ENCODE measurements at places on chromosomes 4 and X.

- DNase-seq: peak; percentile 41
These were observed 61.0 kb downstream of the HPRT1 start for GRCh38 chrX:134520860-134521390.

DNA sequence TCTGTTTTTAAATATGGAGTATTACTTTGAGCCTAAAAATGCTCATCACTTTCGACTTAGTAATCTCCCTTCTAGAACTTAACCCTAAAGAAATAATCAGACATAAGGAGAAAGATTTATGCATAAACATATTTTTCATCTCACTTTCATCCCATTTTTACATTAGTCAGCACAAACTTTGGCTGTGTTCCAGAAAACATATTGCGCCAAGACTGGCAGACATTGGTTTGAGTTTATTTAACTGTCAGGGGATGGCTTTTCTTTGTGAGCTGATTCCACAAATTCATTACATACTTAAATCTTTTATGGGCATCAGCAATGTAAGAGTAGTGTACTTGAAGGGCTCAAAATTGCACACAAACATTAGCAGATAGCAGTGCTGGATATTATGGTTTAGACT is 23.7 kb downstream of the MAOA start:
- no peak for DNase-seq

- DNase-seq: no peak
These were observed 543 bp downstream of the NFXL1 start for GRCh38 chr4:47913861-47914219.

GRCh38 chr4:125620066-125620860 is 305.5 kb downstream of the FAT4 start:
- no peak for DNase-seq

GRCh38 chr4:70808151-70808550 is 31.5 kb downstream of the GRSF1 start:
- DNase-seq: no peak

DNA sequence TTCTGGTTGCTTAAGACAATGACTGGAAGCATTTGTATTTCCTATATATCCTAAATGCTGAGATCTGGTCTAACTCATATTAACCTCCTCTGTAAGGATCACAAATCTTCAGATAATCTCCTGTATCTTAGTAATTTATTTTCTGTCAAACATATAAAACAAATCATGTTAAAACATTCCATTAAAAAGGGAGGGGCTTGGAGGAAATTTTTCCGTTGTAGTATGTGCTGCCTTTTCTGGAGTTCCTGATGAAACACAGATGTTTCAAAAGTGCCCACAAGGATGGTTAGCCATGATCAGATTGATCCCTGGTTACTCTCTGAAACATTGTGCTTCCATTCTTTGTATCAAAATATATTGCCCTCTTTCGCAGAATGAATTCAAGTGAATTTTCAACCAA is 182.1 kb downstream of the TENM3 start:
- DNase-seq: no peak

- no peak for DNase-seq
These were observed 125.8 kb upstream of the VCX3A start for GRCh38 chrX:6660567-6661264.

DNA sequence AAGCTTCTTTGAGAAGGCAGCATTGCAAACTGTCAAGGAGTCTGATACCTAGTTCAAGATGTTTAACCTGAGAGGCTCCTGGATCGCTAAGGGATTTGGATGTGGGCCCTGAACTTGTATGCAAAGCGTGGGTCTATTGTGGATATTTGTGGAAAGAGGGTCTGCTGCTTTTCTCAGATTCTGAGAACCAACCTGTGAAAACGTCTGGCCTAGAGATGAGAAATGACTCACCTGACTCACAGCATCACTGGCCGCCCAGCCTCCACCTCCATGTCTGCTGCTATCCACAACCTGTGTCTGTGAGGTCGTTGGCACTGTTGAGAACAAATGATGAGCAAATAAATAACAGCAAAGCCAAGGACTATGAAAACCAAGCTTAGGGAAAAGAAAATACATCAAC is 33.3 kb upstream of the PROM1 start:
- DNase-seq: no peak

GRCh38 chr4:163280703-163281519 is 51.5 kb downstream of the NPY1R start:
- no peak for DNase-seq

DNA sequence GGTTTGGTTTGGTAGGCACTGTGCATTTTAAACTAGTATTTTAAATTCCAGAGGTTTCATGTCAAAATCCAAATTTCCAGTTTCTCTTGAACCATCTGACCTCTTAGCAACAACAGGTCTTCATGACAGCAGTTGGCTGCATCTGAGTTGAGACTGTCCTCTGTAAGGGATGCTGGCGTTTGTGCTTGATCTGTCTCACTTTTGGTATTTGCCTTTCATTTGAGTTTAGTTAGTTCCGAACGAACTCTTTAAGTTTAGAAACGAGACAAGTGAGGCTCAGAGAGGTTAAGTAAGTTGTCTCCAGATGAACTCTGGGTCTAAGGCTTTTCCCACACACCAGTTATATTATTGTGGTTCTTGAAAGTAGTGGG is 29.1 kb downstream of the SPARCL1 start:
- no peak for DNase-seq

GRCh38 chrX:66731398-66731797 is 92.5 kb upstream of the EDA2R start:
- DNase-seq: peak; percentile 4

GRCh38 chr4:173119818-173120217 is 48.8 kb upstream of the GALNT7 start:
- DNase-seq: no peak

Data from foreskin melanocyte (primary cell).